ENCODE measurements at places on chromosomes 7 and 10. TPM values are rescaled to one million over a fixed set of nuclear protein-coding genes. Genes with fewer than 3 reads are reported as not detected.

H2BK1 gene
- not detected for polyA plus RNA-seq

SORCS1 gene
- 2.0 TPM for polyA plus RNA-seq

LFNG gene
- 42.1 TPM for polyA plus RNA-seq

DNA sequence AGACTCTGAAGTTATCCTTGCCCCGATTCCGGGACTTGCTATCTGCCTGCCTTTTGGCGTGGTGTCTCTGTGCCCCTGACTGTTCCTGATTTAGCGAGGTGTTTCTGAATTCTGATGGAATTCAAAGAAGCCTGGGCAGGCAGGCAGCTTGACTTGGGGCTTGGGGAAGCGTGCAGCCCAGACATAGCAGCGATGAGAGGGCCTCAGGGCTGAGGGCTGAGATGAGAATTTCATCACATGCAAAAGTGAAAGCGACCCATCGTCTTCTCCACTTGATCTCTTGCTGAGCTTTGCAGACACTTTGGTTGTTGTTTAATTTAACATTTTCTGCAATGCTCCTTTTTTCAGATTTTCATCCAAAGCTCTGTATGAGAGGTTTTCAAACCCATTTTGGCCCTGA is 57.8 kb downstream of the TCF7L2 start:
- H3K27ac ChIP-seq = no peak overlapping the region
- H3K4me3 ChIP-seq = no peak overlapping the region
- no peak for DNase-seq

DNA sequence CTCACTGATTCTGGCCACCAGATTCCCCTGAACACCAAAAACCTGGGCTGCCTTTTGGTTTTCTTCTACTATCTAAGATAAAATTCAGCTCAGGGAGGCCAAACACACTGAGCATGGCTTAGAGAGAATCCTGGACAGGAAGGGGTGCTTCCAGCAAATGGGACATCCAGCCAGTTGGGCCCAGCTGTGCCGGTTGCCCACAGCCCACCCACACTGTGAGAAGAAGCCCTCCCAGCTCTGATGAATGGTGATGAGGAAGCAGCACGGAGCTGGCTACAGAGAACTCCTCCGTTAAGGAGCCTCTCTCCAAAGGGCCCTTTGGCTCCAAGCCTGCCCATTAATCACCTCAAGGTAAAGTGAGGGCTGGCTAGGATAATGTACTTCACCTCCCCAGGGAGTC is 15.9 kb downstream of the LRRC18 start:
- H3K27ac ChIP-seq = no peak overlapping the region
- H3K4me1 ChIP-seq = no peaks in the 10 kb centered on the region
- DNase-seq = no peak
- H3K27me3 ChIP-seq = no peaks in the 10 kb centered on the region
- H3K4me3 ChIP-seq = no peak overlapping the region

- H3K36me3 ChIP-seq = no peaks in the 10 kb centered on the region
- H3K27me3 ChIP-seq = no peaks in the 10 kb centered on the region
- H3K27ac ChIP-seq = no peak overlapping the region
- no peaks in the 10 kb centered on the region for H3K4me1 ChIP-seq
- H3K4me3 ChIP-seq = no peak overlapping the region
Observed at GRCh38 chr10:120477743-120478141, 20.7 kb downstream of the PLPP4 start.

GRCh38 chr10:69352569-69353264 is 64.0 kb downstream of the TACR2 start:
- H3K36me3 ChIP-seq = no peaks in the 10 kb centered on the region
- no peaks in the 10 kb centered on the region for H3K27me3 ChIP-seq
- no peak for DNase-seq
- peaks cover 8% of the 10 kb centered on the region for H3K4me1 ChIP-seq

DNA sequence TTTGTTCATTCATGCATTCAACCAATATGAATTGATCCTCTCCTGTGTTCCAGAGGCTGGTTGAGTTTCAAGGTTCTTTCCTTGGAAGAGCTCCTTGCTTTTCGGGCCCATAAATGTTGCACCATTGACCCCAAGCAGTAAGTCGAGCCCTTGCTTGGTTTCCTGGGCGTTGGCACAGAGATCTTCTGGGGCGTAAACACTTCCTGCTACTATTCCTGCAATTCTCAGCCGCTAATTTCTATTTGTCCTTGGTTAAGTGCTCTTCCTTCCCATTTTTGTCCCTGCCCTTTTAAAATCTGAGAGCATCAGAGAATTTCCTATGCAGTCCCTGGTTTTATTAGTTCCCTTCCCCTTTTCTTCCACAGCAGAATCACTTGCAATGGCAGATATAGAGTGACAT is 44.1 kb upstream of the ADRB1 start:
- no peaks in the 10 kb centered on the region for H3K27me3 ChIP-seq
- H3K27ac ChIP-seq = no peak overlapping the region
- no peaks in the 10 kb centered on the region for H3K36me3 ChIP-seq
- DNase-seq = no peak
- no peak overlapping the region for H3K4me3 ChIP-seq

DNA sequence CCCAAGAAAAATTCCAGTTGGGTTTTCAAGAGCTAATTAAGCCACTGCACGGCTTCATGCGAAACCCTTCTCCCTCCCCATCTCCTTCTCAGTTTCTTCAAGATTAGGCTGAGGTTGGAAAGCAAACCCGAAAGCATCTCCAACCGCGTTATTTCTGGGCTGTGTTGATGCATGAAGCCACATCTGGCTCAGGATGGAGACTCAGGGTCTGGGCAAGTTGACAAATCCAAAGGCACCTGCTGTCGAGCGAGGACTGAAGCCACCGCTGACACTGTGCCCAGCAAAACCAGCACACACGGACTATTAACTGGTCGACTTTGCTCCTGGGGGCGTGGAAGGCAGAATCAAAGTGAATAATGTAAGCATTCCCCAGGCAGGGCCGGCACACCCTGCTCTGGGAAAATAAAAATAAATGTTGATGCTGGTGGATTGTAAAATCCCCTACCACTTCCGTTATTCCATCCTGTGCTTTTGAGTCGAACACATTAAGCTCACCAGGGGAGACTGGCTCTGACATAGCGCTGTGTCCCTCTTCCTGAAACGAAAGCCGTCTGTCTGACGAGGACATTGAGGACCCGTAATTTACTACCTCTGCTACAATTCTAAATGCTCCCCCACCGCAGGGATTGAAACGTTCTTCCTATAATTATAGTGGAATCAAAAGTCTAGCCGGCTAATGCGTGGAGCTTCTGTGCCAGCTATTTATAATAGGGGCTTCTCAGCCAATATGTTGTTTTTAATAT is 269.8 kb downstream of the ADARB2 start:
- H3K27ac ChIP-seq = no peak overlapping the region
- H3K36me3 ChIP-seq = no peaks in the 10 kb centered on the region
- no peak for DNase-seq
- no peaks in the 10 kb centered on the region for H3K27me3 ChIP-seq
- no peak overlapping the region for H3K4me3 ChIP-seq
- no peaks in the 10 kb centered on the region for H3K4me1 ChIP-seq

DNA sequence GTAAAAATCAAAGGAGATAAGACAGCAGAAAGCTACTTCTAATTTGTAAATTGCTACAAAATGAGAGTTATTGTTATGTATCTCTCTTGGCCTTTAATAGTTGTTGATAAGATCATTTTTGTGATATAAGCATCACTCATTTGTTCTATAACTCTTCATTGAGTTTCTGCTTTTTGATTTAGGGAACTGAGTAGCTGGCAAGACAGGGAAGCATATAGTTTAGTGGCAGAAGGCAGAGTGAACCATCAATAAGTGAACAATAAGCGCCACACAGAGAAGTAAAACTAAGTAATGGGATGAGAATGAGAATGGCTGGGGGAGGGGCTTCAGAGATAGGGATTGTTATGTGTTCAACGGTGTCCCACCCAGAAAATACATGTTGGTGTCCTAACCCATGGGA is 245.4 kb downstream of the ADARB2 start:
- no peaks in the 10 kb centered on the region for H3K27me3 ChIP-seq
- H3K27ac ChIP-seq = no peak overlapping the region
- DNase-seq = no peak
- H3K36me3 ChIP-seq = no peaks in the 10 kb centered on the region
- no peaks in the 10 kb centered on the region for H3K4me1 ChIP-seq
